CD8-positive, alpha-beta memory T cell (primary cell): ENCODE measurements at places on chromosomes 6 and 20. TPM values are rescaled to one million over a fixed set of nuclear protein-coding genes. Genes with fewer than 3 reads are reported as not detected.

GRCh38 chr20:57527728-57528127 is 2.8 kb upstream of the CTCFL start:
- DNase-seq = no peak

GRCh38 chr6:46269447-46270229 is 98.9 kb upstream of the ENPP5 start:
- no peak for DNase-seq

DNA sequence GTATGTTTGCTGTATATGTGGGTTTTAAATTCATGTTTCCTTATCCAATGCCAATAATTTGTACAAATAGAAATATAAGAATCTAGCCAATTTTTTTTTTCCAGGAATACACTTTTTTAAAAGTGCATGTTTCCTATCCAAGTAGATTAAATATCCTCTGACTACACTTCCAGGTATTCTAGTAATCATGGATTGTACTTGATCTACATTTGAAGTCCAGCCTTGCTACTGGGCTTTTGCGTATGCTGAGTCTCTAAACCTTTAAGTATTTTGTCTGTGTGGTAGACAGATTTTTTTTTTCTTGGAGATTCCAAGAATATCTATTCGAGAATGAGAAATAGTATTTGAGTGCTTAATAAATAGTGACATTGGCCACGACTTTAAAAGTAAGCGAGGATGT is 188.3 kb downstream of the SASH1 start:
- DNase-seq = no peak

- no peak for DNase-seq
Measured at GRCh38 chr6:122202576-122203137, 196.8 kb upstream of the HSF2 start.

EGFL8 gene
- 9.5 TPM for total RNA-seq

VGLL2 gene
- not detected for total RNA-seq
